NCI-H524 (cell line): ENCODE measurements at places on chromosomes 6 and 20.

GRCh38 chr6:23499549-23499948, 626.5 kb upstream of the NRSN1 start:
- DNase-seq: no peak

DNA sequence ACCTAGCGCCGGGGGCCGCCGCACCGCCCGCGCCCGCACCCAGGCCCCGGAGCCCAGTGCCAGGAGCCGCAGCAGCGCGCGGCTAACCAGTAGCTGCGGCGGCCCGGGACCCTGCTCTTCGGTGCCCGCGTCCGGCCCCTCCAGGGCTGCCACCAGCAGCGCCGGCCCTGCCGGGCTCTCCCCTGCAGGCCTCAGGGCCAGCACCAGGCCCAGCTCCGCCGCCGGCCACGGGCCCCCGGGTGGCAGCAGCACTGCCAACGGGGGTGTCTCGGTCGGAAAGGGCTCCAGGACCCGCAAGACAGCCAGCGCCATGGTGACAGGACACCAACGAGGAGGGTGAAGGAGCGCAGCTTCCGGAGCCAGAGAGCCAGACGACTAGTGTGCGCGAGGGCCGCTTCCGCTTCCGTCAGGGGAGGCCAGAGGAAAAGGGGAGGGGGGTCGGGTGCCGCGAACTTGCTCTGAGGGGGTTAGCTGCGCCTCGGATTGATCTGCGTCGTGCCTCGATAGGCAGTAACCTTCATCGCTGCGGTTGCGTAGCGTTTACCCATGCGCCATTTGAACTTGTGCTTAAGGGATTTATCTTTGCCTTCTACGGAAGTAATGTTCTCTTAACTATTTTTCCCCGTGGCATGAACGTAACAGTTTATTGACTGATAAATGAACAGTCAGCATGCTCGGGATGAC, at the start of gene PEX6:
TSS of gene PEX6 (minus strand) at position 343 of the 684 bp plus-strand sequence. CDS start at position 312, 31 bp downstream.
- peak; percentile 91 for DNase-seq

DNA sequence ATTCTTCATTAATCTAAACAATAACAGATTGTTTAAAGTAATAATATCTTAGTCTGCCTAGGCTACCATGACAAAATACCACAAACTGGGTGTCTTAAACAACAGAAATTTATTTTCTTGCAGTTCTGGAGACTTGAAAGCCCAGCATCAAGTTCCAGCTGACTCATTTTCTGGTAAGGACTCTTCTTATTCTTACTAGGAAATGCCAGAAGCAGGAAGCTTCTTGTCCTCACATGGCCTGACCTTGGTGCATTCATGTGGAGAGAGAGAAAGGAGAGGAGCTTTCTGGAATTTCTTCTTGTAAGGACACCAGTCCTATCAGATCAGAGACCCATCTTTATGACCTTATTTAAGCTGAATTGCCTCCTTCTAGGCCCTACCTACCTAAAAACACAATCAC, 110.5 kb downstream of the ANKRD60 start:
- no peak for DNase-seq

DNA sequence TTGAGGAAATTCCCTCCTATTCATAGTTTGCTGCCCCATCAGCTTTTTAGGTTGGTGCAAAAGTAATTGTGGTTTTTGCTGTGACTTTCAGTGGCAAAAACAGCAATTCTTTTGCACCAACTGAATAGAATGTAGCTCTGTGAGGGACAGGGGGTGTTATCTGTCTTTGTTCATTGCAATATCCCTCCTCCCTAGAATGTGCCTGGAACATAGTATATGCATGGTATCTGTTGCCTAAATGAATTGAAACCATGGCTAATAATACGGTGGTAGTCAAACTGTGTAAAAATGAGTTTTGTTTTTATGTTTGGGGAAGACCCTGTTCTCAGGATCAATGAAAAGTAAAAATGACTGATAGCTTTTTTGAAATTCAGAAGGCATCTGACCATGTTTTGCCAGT, 45.1 kb downstream of the SCAND1 start:
- no peak for DNase-seq
